ENCODE measurements at places on chromosomes 1 and 21.

GRCh38 chr1:9613625-9614299, 25.1 kb downstream of the TMEM201 start:
- no peak for DNase-seq

DNA sequence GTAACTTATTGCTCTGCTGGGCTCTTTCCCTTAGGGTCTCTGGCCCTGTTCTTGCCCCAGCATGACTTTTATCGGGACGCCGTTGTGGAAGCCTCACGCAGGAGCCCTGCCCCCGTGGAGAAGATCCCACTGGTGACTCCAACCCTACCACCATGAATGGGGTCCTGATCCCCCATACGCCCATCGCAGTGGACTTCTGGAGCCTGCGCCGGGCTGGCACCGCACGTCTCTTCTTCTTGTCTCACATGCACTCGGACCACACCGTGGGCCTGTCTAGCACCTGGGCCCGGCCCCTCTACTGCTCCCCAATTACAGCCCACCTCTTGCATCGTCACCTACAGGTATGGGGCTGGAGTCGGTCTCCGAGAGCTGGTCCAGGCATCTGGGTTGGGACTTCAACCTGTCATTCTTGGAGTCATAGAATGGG, 322 bp downstream of the DCLRE1B start:
- no peak for DNase-seq

GRCh38 chr21:39601187-39601928, 11.4 kb upstream of the B3GALT5 start:
- DNase-seq: no peak

- no peak for DNase-seq
These were observed 17.8 kb upstream of the PTGFR start for GRCh38 chr1:78472851-78473496.

Data from stimulated activated CD8-positive, alpha-beta memory T cell treated with anti-CD3 and anti-CD28 coated beads, Interleukin-15, amount 100 ng/mL, for 1 hour (primary cell).